ENCODE measurements at places on chromosomes 2 and 18.

DNA sequence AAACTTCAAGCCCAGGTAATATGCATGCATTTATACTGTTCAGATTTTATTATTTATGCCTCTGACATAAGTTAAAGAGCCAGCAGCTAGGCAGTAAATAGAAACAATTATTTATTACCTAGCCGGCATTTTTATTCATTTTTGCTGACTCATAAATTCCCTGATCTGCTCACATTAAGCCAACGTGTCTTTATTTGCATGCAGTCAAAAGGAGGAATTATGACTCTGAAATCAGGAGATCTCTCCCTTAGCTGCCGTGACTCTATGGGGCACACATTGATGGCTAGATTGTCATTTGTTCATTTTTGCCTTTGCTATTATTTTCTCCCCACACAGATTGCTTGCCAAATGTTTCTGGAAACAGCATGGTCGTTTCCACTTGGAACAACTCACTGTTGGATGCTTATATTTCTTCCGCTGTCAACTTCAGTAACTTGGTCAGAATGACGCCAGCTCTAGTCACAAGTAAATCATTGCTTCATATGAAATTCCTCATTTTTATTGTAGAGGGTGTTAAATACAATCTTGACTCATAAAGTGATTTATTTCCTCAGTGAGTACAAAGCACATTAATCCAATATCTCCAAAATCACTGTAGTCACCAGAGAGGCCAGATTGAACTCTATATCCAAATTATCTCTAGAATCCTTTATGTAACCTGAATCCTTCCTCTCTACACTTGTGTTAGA, 15.9 kb upstream of the ZBTB14 start:
- DNase-seq: no peak

- no peak for DNase-seq
These were observed 446.4 kb downstream of the EPHA4 start for GRCh38 chr2:221125691-221126090.

DNA sequence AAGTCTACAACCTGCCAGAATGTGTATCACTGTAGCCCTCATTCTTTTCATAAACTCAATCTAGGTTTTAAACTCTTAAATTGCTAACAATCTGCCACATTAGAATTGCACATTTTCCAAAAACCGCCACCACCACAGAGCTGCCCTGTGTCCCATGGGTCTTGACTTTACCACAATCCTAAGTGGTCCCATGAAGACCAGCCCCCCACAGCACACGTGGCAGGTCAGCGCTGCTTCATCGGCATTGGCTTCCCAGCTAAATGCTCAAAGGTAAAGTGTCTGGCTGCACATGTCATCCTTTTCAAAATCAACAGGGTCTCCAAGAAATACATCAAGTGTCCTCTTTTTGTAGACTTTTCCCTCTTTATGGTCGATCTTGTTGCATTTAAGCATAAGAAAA, 2.4 kb downstream of the TBC1D8 start:
- no peak for DNase-seq

GRCh38 chr18:3912705-3913104, 462.7 kb downstream of the TGIF1 start:
- no peak for DNase-seq

DNA sequence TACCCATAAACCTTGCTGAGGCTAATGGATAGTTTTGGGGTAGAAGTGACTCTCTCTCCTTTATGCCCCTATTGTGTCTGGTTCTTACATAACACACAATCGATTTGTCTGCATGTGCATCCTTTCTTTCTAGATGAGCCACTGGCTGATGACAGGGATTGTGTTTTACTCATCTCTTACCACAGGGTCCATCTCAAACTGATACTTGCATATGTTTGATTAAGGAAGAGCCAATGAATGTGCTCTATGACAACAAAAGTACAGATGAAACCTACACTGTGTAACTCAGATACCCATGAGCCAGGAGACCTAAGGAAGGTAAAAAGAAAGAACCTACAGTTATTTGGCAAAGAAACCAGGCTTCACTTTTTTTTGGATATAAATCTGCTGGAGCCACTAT, 13.2 kb upstream of the BZW1 start:
- no peak for DNase-seq

GRCh38 chr2:35989503-35989902, 366.1 kb upstream of the CRIM1 start:
- DNase-seq: peak; percentile 26

- no peak for DNase-seq
These were observed 148.7 kb downstream of the TFCP2L1 start for GRCh38 chr2:121136323-121136722.

- DNase-seq: peak; percentile 19
These were observed 99.4 kb downstream of the WDSUB1 start for GRCh38 chr2:159187106-159187505.

DNA sequence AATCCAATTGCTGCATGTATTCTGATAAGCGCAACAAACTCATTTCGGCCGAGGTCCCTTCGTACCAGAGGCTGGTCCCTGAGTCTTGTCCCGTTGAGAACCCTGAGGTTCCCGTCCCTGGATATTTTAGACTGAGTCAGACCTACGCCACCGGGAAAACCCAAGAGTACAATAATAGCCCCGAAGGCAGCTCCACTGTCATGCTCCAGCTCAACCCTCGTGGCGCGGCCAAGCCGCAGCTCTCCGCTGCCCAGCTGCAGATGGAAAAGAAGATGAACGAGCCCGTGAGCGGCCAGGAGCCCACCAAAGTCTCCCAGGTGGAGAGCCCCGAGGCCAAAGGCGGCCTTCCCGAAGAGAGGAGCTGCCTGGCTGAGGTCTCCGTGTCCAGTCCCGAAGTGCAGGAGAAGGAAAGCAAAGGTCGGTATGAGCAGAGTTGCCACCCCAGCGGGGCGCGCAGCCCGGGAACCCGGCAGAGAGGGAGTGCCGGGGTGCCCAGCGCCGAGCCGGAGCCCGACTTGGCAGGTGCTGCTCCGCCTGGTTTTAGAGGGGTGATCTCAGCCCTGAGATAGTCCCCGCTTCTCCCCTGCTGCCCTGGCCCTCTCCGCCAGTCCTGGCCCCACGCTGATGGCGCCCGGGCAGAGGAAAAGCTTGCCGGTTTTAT, 714 bp downstream of the HOXD10 start:
- DNase-seq: no peak

- DNase-seq: no peak
These were observed 84.8 kb upstream of the NCKAP5 start for GRCh38 chr2:133653056-133653455.

- DNase-seq: no peak
These were observed 5.9 kb upstream of the RFX8 start for GRCh38 chr2:101480764-101481163.

Measured in iris pigment epithelial cell (primary cell).